Karpas-422 (cell line): ENCODE measurements at places on chromosomes 4 and X. TPM values are rescaled to one million over a fixed set of nuclear protein-coding genes. Genes with fewer than 3 reads are reported as not detected.

Gene GPR34
- total RNA-seq = not detected in 2 replicates

Gene ZCCHC18
- total RNA-seq = 0.41 and 0.90 TPM in 2 replicates

Gene POLN
- total RNA-seq = 2.7 and 4.3 TPM in 2 replicates

Gene GPRASP1
- 2.4 and 2.7 TPM in 2 replicates for total RNA-seq

Gene HSFX3
- not detected in 2 replicates for total RNA-seq

DNA sequence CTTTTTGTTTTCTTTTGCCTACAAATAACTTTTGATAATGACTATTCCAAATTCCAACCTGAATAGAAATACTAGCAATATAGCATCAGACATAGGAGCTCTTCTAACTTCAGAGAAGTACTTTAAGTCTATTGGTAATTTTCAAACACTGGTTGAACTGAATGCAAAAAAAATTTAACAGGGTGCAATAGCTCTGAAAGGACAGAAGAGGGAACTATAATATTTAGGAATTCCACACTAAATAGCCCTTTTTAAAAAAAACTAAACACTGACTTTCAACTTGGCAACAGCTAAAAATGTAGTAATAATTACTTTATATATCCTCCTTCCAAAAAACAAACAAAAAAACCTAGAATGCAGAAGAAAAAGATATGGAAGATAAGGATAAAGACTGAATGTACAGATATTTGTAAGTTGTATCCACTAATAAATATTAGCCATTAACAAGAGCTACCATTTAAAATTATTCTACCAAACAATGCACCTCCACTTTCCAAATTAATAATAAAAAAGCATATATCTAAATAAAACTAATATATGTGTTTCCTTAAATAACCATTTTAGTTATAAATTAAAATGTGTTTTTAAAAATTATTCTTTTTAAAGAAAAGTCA, 81.4 kb downstream of the FBXW7 start:
- H3K36me3 ChIP-seq = no peaks in the 10 kb centered on the region
- H3K4me1 ChIP-seq = peaks cover 8% of the 10 kb centered on the region
- no peaks in the 10 kb centered on the region; the same call in 1 of the 2 replicates for H3K27me3 ChIP-seq
- no peak overlapping the region for H3K27ac ChIP-seq
- no peak overlapping the region for H3K4me3 ChIP-seq
- DNase-seq = peak; percentile 78

- no peak for DNase-seq
- H3K4me1 ChIP-seq = no peaks in the 10 kb centered on the region
- H3K27ac ChIP-seq = no peak overlapping the region
- no peak overlapping the region for H3K4me3 ChIP-seq
- no peaks in the 10 kb centered on the region for H3K36me3 ChIP-seq
Observed at GRCh38 chr4:22537864-22538263, 22.0 kb upstream of the ADGRA3 start.

DNA sequence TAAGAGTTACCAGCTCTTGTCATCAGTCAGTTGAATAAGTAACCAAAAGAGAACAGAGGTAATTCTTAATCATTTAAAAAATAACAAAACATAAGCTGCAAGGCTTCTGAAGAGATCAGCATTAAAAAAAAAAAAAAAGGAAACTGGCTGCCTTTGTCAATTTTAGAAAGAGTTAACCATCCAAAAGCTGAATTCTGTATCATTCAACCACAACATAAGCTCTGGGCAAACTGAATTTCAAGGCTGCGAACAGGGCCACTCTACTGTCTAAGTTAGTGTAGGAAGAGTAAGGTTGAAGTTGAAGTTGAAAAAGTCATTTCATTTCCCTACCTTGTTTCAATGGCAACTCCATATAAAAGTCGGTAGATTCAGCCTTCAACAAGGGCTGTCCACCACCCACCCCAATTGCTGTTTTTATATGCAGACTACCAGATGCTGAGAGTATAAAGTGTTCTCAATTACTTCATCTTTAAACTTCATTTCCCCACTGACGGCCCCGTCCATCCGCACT, 1.1 kb upstream of the LIN54 start:
- H3K36me3 ChIP-seq = no peaks in the 10 kb centered on the region
- peaks cover 28% of the 10 kb centered on the region for H3K4me1 ChIP-seq
- H3K27ac ChIP-seq = peak overlapping the region; percentile 68

DNA sequence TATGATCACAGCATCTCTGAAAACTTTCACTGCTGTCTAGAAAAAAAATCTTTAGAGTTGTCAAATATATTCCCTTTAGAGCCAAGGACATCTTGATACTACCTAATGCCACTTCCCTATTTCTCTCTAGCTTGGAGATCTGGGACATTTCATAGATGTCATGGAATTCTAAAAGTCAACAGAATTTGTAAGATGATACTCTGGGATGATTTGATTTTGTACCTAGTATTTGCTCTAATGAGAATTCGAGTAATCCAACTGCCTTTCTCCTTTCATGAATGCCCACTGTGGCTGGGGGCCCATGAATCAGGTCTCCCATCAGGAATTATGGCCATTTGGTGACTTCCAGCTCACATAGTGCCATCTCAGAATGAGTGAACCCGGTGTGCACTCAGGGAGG, 73.2 kb downstream of the NHS start:
- H3K36me3 ChIP-seq = no peaks in the 10 kb centered on the region
- no peak overlapping the region for H3K27ac ChIP-seq
- no peak overlapping the region for H3K4me3 ChIP-seq
- DNase-seq = no peak
- no peaks in the 10 kb centered on the region for H3K4me1 ChIP-seq

DNA sequence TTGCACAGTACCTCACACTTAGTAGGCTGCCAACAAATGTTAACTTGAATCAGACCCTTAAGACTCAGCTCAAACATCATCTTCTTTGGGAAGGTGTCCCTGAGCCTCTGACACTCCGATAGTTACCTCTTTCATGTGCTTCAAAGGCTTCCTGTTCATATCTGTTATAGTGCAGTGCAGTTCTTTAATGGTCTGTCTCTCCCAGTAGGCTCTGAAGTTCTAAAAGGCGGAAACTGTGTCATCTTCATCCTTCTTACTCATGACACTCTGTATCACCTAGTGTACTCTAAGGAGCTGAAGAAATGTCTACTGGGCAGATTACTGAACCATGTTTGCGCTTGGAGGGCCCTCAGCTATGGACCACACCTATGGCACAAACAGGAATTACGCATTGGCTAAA, 2.1 kb upstream of the DIAPH2 start:
- no peaks in the 10 kb centered on the region for H3K36me3 ChIP-seq
- H3K27me3 ChIP-seq = no peaks in the 10 kb centered on the region
- peaks cover 16% of the 10 kb centered on the region for H3K4me1 ChIP-seq
- DNase-seq = no peak
- no peak overlapping the region for H3K4me3 ChIP-seq
- no peak overlapping the region for H3K27ac ChIP-seq

- no peaks in the 10 kb centered on the region for H3K36me3 ChIP-seq
- DNase-seq = no peak
- H3K27me3 ChIP-seq = no peaks in the 10 kb centered on the region; the same call in 1 of the 2 replicates
- no peak overlapping the region for H3K4me3 ChIP-seq
- peaks cover 21% of the 10 kb centered on the region for H3K4me1 ChIP-seq
Observed at GRCh38 chr4:152103181-152103901, 342.5 kb upstream of the GATB start.

GRCh38 chr4:36255577-36255976, 11.3 kb upstream of the ARAP2 start:
- no peaks in the 10 kb centered on the region for H3K27me3 ChIP-seq
- H3K36me3 ChIP-seq = no peaks in the 10 kb centered on the region
- no peaks in the 10 kb centered on the region for H3K4me1 ChIP-seq
- no peak overlapping the region for H3K27ac ChIP-seq
- DNase-seq = no peak

- DNase-seq = no peak
- H3K36me3 ChIP-seq = no peaks in the 10 kb centered on the region
- no peak overlapping the region for H3K27ac ChIP-seq
- H3K4me1 ChIP-seq = no peaks in the 10 kb centered on the region
Observed at GRCh38 chrX:44039556-44039955, 66.4 kb upstream of the NDP start.

GRCh38 chr4:171721937-171722336, 91.3 kb upstream of the GALNTL6 start:
- DNase-seq = no peak
- no peaks in the 10 kb centered on the region for H3K4me1 ChIP-seq
- no peaks in the 10 kb centered on the region for H3K27me3 ChIP-seq
- no peak overlapping the region for H3K4me3 ChIP-seq
- no peaks in the 10 kb centered on the region for H3K36me3 ChIP-seq

DNA sequence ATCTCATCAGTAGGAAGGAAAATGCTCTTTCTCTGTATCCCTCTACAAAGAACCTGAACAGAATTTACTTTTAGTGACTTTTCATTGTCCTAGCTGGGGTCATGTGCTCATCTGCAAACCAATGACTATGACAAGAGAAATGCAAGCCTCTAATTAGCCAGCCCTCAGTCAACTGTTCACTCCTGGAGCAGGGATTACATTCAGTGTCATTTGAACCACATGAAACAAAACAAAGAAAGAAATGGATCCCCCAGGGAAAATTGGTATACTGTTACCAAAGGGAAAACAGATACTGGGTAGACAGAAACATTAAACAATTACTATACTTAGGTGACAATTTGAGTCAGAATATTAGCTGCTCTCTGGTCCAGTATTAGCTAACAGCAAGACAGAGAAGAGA, 173.6 kb downstream of the RCHY1 start:
- H3K4me3 ChIP-seq = no peak overlapping the region
- H3K4me1 ChIP-seq = no peaks in the 10 kb centered on the region
- no peaks in the 10 kb centered on the region for H3K27me3 ChIP-seq

DNA sequence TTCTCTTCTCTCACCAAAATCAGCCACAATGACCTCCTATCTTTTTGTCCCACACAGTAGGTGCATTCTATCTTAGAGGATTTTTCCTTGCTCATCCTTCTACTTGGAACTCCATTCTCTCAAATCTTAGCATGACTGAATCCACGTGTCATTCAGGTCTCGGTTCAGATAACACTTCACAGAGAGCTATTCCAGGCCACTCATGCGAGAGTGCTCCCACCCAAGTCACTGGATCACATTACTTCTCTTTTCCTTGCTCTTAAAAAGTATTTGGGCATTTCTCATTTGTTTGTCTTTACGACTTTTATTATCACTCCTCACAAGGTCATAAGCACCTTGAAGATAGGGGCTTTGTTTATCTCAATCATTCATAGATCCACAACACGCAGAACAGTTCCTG, 647.5 kb upstream of the TENM3 start:
- no peak overlapping the region for H3K4me3 ChIP-seq
- no peaks in the 10 kb centered on the region for H3K36me3 ChIP-seq
- no peaks in the 10 kb centered on the region for H3K4me1 ChIP-seq
- H3K27ac ChIP-seq = no peak overlapping the region
